Hematopoietic multipotent progenitor cell treated with erythropoietin and hydrocortisone succinate and interleukin-3 and kit ligand, for 6 days (in vitro differentiated cells): ENCODE measurements at places on chromosomes 2 and 18.

DNA sequence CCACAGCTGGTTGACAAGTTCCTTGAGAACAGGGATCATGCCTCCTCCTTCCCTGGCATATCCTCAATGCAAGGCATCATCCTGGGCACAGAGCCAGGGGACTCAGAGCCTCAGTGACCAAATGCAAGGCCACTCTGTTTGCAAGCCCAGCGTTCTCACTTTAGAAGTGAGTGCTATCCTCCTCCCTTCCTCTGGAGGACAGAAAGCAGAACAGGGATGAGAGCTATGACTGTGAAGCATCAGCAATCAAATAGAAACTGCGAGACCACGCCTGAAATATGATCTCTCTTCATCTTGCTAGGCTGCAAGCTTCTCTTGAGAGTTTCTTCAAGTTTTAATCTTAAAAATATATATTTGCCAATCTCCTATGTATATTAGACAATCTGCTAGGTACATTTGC, 119.8 kb downstream of the LRATD1 start:
- DNase-seq: no peak

DNA sequence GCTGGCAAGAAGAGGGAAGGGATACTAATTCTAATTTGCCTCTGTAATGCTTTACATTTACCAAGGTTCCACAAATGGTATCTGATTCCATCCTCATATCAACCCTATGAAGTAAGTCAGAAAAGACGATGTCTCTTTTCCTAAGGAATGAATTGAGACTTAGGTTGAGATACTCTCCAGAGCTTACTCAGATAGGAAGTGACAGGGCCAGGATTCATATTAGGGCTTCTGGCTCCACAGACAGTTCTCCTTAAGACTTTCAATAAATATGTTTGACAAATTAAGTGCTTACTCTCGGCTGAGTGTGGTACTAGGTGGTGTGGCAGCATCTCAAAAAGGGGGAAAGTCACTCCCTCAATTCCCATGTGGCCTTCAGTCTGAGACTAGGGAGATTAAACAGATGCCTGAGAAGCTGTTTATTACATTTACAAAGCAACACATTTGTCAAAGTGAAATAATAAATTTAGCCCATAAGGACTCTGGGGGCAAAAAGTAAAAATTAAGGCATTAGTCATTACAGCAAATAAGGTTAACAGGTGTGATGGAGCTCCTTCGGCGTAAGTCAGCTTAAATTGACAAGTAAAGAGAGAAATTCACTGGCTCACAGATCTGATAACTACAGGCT, 14.2 kb downstream of the CDK15 start:
- no peak for DNase-seq

DNA sequence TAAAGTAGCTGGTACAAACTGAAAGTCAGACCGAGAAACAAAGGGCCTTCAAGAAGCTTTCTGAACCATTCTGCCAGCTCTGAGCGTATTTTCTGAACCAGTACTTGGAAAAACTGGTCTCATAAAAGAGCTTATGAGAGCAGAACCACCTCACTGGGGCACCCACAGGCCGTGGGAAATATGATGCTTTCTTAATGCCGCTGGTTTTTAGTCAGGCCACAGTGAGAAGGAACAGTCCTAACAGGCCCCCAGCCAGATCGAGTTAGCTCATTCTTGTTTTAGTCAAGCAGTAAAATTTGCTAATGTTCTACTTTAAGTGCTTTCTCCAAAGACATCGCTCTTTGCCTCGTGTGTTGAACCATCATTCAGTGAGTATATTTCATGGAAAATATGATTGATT, 12.7 kb upstream of the NOSTRIN start:
- no peak for DNase-seq

GRCh38 chr2:221241072-221241471, 331.0 kb downstream of the EPHA4 start:
- no peak for DNase-seq

DNA sequence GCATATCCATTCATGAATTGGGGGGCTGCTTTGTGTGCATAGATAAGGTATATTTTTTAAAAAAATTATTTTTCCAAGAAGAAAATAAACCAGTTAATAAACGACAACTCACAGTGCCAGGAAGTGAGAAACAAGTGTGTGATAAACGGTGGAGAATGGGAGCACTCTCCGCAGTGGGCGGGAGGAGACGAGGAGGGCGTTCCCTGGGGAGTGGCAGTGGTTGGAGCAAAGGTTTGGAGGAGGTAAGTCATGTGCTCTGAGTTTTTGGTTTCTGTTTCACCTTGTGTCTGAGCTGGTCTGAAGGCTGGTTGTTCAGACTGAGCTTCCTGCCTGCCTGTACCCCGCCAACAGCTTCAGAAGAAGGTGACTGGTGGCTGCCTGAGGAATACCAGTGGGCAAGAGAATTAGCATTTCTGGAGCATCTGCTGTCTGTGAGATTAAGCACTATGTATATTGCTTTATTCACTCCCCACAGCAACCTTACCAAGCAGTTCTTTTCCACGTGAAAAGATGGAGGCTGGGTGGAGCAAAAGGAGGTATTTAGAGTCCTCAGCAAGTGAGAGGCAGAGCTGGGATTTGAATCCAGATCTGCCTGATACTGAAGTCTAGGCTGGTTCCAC, 27.0 kb upstream of the CASP8 start:
- DNase-seq: peak; percentile 98

DNA sequence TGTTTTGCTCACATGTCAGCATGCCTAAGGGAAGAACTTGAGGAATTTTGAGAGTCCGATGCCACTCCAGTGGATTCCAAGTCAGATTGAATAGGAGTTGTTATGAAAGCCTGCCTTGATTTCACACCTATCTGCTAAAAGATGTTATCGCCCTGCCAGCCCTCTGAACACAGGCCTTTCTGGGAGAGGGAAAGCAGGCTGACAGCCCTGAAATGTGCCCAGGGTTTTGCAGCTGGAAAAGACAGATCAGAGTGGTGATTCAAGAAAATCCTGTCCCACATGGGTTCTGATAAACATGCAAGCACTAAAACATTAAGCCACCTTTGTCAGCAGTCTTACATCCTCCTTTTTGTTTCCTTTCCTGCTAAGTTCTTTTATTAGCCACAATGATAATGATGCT, 1752.9 kb upstream of the CELF4 start:
- DNase-seq: no peak

GRCh38 chr18:64713284-64713683, 564.4 kb upstream of the LINC00305 start:
- peak; percentile 6 for DNase-seq

GRCh38 chr2:233856184-233856583, 1.8 kb upstream of the HJURP start:
- DNase-seq: peak; percentile 73

DNA sequence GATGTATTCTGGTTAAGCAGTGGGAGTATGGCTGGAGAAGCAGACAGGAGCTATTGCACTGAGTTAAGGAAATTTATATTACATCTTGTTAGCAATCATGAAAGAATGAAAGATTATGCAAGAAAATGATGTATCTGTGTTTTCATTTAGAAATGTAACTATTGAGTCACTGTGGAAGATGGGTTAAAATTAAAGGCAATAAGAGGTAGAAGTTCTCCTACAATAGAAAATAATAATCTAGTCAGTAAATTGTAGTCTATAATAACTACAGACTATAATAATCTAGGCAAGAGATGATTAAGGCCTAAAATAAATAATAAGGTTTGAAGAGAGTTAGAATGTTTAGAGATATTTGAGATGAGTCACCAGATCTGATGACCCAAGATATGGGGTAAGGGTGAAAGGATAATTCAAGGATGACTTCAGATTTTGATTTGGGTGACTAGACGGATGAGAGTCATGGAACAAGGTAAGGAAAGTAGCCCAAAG, 371.9 kb upstream of the KCNH7 start:
- no peak for DNase-seq

DNA sequence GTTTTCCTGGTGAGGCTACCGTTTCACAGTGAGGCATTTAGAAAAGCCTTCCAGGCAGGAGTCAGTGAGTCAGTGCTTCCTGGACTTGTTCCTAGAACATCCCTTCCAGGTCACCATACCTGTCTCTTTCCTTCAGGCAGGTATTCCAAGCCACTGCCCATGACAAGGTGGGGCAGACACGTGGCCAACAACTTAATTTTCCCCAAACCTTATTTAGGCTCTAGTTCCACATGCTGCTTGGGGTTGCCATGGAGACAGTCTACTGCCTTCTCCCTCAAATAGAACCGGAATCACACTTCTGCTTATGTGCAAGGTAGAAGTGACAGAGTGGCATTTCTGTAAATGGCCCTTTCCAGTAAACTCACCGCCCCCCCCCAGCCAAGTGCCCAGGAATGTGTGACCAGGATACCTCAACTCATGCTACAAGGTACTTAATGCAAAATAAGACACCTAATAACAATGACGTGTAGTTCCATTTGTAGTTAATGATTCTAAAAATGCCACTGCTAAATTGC, 258.3 kb downstream of the PRKCE start:
- peak; percentile 40 for DNase-seq

- peak; percentile 23 for DNase-seq
These were observed 94.0 kb upstream of the CNGA3 start for GRCh38 chr2:98252038-98252773.

- no peak for DNase-seq
These were observed 427.6 kb downstream of the NCKAP5 start for GRCh38 chr2:133140620-133141019.

GRCh38 chr2:6755456-6755855, 110.3 kb downstream of the CMPK2 start:
- no peak for DNase-seq

- no peak for DNase-seq
These were observed 57.0 kb upstream of the NOL4 start for GRCh38 chr18:34281722-34282121.

DNA sequence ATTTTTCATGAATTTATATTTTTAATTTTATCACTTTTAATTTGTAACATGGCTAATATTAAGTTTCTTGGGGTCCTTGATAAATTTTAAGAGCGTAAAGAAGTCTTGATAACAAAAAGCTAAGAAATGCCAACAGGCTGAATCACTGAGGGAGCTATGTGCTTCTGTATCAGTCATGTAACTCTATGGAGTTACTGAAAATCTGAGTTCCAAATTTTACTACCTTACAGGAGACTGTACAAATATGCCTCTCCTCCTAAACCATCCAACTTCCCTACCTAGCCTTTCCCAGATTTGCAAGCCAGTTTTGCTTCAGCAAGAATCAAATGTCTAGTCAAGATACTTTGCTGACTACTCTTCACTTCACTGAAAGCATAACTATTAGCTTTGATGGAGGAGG, 35.7 kb downstream of the FEZ2 start:
- no peak for DNase-seq

DNA sequence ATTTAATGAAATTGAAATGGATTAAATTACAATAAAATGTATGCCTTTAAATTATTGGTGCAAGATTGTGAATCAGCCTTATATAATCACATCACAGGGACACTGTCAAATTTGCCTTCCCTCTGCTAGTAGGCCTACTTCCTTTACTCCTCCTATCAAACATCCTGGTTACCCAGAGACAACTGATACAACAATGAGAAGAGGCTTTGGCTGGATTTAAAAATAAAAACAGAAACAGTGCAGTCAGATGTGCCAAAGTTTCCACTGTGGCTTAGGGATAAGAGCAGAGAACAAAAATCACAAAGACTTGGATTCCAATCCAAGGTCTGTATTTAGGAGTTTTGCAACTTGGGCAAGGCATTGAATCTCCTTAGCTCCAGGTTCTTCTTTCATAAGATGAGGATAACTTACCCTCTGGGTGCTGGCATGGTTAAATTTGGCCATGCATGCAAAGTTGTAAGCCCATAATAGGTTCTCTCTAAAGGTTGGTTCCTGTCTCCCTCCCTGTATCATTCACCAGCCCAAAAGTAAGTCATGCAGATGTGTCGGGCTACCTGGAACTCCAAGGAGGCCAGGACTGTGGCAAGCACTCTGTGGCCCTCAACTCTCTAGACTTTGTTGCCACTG, 99.3 kb upstream of the LRATD1 start:
- no peak for DNase-seq

- DNase-seq: no peak
These were observed 25.9 kb downstream of the THADA start for GRCh38 chr2:43569921-43570320.

DNA sequence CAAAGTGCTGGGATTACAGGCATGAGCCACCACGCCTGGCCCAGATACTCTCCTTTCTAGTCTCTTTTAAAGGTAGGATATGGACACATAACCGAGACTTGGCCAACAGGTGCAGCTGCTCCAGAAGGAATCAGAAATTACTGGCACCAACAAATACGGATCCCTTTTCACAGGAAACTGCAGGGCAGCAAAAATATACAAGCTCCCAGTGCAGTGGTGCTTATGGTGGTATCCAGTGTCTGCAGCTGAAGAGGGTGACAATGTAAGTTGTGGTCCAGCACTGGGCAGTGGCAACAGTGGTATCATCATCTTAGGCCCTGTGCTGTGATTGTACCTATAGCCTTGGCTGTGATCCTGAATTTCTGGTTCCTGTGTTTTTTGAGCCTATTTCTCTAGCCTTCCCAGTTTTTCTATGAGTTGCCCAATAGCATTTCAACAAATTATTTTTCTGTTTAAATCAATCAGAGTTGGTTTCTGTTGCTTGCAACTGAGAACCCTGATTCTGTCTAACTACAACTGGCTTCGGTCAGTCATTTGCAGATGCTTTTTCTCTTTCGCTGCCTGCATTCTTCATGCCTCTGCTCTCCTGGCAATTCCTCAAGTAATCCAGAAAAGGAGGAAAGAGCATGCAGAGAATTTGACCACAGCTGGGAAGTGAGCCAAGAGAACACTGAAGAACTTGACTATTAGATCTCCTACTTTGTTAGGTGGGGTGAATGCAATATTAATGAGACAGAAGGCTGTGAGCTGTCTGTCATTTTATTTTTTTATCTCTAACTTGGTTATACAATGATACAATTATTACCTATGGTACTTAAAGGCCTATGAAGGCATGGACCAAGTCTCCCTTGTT, 30.8 kb upstream of the EML4 start:
- DNase-seq: no peak

- peak; percentile 80 for DNase-seq
These were observed 580 bp upstream of the NDUFV2 start for GRCh38 chr18:9101730-9102507.

DNA sequence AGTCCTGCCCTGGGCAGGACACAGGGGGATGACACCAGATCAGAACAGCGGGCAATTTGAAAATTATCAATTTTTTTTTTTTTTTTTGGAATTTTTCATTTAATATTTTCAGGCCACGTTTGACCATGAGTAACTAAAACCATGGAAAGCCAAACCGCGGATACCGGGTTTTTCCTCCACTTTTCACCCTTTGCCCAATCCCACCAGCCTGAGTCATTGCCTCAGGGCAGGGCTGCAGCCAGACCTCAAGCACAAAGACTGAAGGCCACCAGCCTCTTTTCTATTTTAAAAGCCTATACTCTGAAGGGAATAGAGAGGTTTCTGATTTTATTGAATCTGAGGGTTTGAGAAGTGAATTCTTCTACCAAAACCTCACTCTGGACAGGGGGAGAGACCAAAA, 381.1 kb downstream of the IRS1 start:
- no peak for DNase-seq
